ENCODE measurements at places on chromosomes 6 and 20.

DNA sequence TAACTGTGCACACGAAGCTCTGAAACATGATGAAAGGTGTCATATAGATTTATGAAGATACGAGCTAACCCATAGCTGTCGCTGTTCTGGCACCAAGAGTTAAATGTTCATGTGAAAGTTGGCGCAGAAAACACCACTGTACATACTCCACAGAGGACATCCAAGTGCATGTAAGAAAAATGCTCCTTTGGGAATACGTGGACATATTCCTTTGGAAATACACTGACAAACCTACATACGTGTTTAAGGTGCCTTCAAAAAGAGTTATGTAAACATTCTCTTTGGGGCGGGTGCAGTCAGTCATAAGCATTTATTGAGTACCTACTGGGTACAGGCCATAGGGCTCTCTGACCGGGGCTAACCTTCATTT lies 723 bp upstream of the ARID1B start:
- no peak for DNase-seq

GRCh38 chr6:69018906-69019305 lies 383.8 kb downstream of the ADGRB3 start:
- DNase-seq = no peak

DNA sequence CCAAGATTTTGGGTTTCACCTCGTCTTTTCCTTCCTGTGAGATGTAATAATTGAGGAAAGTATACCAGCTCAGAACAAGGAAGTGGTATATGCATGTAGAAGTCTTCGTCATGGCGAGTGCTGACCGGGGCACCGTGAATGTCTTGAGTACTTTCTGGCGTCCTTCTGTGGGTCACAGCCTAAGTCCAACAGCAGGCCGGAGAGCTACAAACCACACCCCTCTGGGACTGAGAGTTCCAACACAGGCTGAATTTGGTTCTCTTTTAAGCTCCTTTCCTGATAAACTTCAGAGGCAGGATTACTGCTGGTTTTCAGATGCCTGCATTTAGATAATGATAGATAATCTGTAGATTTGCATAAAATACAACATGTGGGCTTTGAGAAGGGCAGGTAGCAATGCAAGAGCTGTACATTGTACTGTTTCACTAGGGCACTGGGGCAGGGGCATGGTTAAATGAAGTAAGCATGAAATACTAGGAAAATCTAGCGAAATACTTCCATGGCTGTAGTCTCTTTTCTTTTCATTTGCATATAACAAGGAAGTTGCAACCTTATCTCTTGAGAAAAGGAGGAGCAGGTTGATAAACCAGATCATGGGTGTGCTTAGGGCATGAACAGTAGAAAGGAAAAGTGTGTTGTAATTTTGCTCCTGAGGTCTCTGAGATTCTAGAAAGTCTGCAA lies at the start of gene ADTRP:
Gene ADTRP (minus strand): TSS at position 156 of the 681 bp plus-strand sequence. CDS start 44 bp downstream, at position 112.
- no peak for DNase-seq

GRCh38 chr6:133227344-133227743 lies 13.8 kb upstream of the EYA4 start:
- DNase-seq = no peak

All from stimulated activated CD4-positive, alpha-beta T cell treated with anti-CD3 and anti-CD28 coated beads, Interleukin-15, amount 100 ng/mL, for 1 hour (primary cell).